NCI-H2029 treated with DMSO at 0.1 percent for 48 hours (cell line): ENCODE measurements at places on chromosomes 2 and 18.

DNA sequence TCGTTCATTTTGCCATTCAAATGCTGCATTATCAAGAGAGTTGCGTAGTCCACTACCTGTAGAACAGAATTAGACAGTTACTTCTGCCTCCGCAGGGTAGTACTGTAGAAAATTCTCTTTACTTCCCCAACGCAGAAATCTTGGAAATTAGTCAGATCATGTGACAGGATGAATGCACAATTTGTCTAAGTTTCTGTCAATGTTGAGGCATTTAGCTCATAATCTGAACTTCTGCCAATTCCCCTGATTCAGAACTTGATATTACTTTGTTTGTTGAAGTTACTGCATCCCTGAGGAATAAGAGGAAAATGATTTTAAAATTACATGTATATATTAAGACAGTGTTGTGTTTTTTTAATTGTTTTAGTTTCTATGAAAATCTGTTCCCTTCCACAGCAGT lies 83.4 kb downstream of the TTC27 start:
- DNase-seq: no peak

DNA sequence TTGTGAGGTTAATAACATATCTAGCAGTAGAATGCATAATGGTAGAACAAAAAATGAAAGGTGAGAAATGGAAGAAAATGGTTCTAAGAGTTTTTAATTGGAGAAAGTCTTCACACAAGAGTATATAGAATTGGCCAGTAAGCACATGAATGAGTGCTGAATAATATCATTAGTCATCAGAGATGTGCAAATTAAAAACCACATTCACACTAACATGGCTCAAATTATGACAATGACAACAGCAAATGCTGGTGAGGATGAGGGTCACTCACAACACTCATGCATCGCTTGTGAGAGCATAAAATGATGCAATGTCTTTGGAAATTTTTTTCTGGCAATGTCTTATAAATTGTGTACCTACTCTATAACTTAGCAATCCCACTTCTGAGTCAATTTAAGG lies 1355.4 kb upstream of the ACVR2A start:
- DNase-seq: no peak

DNA sequence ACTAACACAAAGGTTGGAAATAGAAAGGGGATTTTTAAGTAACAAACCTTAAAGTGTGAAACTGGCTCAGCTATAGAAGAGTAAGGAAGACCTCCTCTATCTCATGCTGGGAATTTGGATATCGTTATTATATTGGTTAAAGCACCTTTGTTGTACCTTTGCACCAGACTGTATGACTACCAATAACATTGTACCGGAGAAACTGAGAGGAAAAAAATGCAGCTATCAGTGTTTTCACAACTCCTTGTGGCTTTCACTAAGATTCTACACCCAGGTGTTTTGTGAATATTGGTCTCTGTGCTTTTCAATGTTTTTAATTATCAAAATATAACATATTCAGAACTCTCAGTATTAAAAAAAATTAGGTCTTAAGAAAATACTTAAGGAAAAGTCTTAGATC lies 48.7 kb downstream of the DTNB start:
- DNase-seq: no peak

DNA sequence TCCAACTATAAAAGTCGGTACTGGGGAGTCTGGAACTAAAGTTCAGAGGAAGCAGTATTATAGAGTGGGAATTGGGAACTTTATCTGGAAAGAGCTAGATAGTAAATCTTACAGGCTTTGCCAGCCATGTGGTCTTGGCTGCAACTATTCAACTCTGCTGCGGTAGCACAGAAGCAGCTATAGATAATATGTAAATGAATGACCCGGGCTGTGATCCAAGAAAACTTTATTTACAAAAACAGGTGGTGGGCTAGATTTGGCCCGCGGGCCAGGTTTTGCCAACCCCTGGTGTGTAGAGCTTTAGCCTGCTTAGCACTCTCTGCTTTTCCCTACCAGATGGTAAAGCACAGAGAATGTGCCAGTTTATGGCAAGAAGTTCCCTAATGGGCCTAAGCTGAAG lies 70.8 kb downstream of the TNP1 start:
- DNase-seq: no peak

- DNase-seq: no peak
Measured at GRCh38 chr2:45134726-45135125, 125.5 kb upstream of the SIX2 start.

GRCh38 chr2:176035013-176035691 lies 33.1 kb upstream of the LNPK start:
- no peak for DNase-seq

DNA sequence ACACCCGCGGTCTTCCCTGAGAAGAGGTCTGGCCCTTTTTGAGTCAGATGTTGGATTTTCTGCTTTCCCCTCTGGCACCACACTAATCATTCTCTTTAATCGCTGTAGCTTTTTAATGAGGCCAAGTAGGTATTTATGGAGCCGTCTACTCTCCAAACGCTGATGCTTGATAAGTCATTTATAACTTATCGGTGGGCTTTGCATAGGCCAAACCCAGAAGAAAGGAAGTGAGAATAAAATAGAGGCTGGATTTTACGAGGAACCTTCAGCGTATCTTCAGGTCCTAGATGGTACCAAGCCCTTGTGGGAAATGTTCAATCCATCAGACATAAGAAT lies 142.5 kb upstream of the CTAGE1 start:
- DNase-seq: no peak

DNA sequence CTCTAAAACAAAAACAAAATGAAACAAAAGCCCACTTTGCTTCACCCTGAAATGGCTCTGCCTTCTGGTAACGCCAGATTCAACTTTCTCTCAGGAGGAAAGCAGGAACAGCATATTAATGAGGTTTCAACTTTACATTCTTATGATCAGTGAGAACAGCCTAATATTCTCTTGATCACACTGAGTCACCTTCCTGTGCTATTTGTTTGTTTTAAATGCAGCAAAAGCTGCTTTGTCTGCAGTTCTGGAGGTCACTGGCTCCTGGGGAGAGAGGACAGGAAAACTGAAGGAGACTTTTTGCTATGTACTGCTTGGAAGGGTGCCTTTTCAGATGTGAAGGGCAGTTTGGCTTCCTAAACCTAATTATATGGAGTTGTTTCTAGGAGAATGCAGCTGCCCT lies 48.1 kb downstream of the MAIP1 start:
- no peak for DNase-seq

DNA sequence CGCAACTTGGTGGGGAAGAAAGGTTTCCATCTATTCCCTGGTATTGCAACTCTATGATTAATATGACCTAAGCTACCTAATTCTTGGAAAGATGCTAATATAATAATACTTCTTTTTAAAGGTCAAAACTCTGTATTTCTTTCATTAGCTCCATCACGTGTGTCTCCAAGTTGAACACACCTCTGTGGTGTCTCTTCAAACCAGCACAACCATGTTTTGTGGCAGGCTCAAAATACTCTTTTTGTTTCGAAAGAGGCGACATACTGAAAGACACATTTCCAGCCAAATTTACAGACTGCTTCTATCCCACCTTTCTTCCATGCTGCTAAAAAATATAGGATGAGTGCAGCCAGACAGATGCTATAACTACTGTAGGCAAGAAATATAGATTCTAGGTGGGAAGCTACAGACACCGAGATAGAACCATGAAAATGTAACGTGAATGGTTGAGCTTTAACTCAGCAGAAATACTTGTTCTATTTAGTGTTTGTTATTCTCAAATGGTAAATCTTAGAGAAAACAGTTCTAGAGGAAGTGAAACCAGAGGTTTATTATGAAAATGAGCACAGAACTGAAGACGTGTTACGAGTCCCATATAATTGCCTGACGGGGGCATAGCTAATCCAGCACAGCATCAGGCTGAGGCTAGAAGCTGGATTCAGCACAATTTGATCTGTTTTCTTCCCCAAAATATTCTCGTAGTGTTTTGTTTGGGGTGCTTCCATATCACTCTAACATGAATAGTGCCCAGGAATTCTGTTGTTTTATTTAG lies 991.5 kb upstream of the FANCL start:
- no peak for DNase-seq

DNA sequence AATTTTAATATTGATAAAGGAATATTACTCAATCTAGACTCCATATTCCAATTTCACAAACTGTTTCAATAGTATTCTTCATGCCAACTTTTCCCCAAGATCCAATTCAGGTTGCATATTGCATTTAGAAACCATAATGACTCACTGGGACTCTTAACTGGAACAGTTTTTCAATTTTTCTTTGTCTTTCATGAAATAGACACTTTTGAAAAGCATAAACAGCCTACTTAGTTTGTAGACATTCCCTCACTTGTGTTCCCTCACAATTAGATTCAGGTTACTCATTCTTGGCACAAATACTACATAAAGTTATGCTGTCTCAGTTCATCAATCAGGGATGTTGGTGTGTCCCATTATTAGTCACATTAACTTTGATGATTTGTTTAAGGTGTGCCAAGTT lies 1768.4 kb upstream of the PIK3C3 start:
- no peak for DNase-seq

- no peak for DNase-seq
Measured at GRCh38 chr2:119426801-119427395, 4.8 kb upstream of the TMEM37 start.

- no peak for DNase-seq
Measured at GRCh38 chr2:180787330-180787729, 193.1 kb upstream of the UBE2E3 start.
